Stimulated activated naive B cell treated with anti-CD40 and anti-IgM and Interleukin-4, amounts not matched to agents 10 μg/mL and 1 μg/mL and 100 μg/mL, for 72 hours (primary cell): ENCODE measurements at places on chromosomes 2 and 18.

DNA sequence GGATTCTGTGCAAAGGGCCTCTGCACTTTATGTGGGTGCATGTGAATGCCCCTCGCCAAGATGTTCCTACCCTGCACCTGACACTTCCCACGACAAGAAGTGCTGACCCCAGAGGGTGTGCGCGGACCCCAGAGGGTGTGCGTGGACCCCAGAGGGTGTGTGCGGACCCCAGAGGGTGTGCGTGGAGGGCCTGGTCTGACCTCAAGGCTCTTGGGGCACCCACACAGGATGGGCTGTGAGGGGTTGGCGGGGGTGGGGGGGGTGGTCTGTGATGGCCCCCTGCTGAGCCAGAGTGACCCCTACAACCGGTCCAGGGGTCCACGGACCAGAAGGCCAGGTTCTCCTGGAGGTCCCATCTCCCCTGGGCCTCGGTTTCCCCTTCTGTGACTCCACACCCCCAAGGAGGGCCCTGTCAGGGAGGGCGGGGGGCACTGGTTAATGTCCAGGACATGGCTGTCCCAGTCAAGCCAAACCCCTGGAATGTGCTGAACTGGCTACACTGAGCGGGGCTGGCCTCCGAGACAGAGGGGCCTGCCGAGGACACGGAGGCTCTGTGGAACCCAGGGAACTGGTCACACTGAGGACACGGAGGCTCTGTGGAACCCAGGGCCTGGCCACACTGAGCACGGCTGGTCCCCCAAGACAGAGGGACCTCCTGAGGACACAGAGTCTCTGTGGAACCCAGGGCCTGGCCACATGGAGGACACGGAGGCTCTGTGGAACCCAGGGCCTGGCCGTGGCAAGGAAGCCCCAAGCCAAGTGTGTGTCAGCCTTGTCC is 3.1 kb downstream of the NEU4 start:
- H3K27me3 ChIP-seq: peaks cover 15% of the 10 kb centered on the region
- DNase-seq: no peak
- peaks cover 13% of the 10 kb centered on the region for H3K4me1 ChIP-seq
- H3K4me3 ChIP-seq: no peak overlapping the region

DNA sequence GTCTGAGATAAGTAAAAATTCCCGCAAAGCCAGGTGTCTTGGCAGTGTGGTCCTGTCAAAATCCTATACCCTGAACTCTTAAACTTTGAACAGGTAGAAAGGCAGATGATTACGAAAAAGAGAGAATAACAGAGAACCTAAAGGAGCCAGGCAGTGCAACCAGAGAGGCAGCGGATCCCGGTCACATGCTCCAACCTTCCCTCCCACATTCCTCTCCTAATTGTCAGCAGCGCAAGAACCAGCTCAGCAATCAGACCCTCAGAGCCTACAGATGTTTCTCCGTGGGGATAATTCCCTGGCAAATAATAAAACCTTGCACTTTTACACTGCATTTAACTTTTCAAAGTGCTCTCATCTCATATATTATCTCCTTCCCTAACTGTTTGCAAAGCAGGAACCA is 124.8 kb downstream of the EPHA4 start:
- H3K27ac ChIP-seq: no peak overlapping the region
- no peak for DNase-seq
- peaks cover 19% of the 10 kb centered on the region for H3K4me1 ChIP-seq
- H3K27me3 ChIP-seq: no peaks in the 10 kb centered on the region
- no peaks in the 10 kb centered on the region for H3K36me3 ChIP-seq

DNA sequence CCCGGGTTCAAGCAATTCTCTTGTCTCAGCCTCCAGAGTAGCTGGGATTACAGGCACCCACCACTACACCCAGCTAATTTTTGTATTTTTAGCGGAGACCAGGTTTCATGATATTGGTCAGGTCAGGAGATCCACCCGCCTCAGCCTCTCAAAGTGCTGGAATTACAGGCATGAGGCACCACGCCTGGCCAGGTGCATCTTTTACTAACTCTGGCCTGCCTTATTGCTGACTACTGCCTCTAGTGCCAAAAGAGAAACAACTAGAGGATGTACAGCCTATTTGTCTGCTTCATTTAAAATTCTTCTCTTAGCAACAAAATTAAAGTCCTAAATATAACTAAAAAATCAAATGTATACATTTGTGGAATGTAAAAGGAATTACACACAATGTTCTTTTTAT is 115.4 kb downstream of the BMPR2 start:
- no peak for DNase-seq
- no peaks in the 10 kb centered on the region for H3K4me1 ChIP-seq
- no peak overlapping the region for H3K27ac ChIP-seq
- no peaks in the 10 kb centered on the region for H3K36me3 ChIP-seq

- no peak overlapping the region for H3K27ac ChIP-seq
- peaks cover 68% of the 10 kb centered on the region for H3K36me3 ChIP-seq
- DNase-seq: no peak
Measured at GRCh38 chr2:224847961-224848850, 132.0 kb upstream of the CCDC195 start.

DNA sequence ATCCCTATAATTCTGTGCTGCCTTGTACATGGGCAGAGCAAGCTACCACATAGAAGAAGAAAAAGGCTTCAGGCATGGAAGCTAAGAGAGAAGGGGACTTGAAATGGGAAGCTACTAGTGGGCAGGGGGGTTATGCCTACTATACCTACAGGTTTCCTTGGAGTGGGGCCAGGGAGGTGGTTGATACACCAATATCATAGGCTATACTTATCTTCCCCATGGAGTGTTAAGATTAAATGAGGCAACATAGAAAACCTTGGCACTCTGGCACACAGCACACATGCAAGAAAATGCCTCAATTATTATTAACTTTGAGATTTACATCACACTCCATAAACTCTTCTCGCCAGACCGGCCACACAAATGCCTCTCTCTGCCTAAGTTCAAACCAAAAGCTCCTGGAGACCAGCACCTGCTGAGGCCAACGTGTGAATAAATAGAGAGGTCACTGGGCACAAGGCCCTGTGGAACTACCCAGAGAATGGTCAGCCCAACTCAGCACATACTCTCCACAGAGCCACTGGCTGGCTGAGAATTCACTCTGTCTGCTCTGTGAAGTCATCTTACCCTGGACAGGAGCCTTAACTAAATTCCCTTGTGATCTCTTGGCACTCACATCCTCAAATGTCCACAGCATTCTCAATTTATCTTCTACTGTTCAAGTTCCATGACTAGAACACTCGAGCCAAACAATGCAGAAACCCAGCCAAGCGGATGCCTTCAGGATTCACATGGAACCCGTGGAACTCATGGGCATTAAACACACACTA is 498.7 kb downstream of the BCL11A start:
- H3K4me1 ChIP-seq: peaks cover 28% of the 10 kb centered on the region
- H3K27me3 ChIP-seq: peaks cover 4% of the 10 kb centered on the region
- no peak overlapping the region for H3K27ac ChIP-seq
- DNase-seq: no peak
- H3K4me3 ChIP-seq: no peak overlapping the region
- H3K36me3 ChIP-seq: no peaks in the 10 kb centered on the region

DNA sequence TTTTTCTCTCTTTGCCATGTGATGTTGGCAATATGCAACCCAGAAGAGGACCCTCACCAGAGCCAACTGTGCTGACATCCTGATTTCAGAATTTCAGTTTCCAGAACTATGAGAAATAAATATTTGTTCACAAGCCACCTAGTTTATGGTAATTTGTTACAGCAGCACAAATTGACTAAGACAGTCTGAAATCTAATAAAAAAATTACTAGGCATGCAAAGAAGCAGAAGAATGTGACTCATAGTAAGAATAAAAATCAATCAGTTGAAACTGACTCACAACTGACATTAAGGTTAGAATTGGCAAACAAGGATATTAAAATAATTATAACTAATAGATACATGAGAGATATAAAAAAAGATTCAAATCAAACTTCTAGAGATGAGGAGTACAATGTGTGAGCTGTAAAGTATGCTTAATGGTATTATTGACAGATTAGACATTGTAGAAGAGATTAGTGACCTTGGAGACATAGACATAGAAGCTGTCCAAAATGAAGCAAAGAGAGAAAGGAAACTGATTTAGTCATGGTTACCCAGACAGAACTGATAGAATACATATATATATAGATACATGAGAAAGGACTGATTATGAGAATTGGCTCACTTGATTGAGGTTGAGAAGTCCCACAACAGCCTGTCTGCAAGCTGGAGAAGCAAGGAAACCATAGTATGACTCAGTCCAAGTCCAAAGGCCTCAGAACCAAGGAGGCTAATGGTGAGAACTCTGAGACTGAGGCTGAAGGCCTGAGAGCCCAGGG is 27.8 kb upstream of the TTC39C start:
- H3K4me3 ChIP-seq: no peak overlapping the region
- no peaks in the 10 kb centered on the region for H3K27me3 ChIP-seq
- H3K27ac ChIP-seq: no peak overlapping the region
- no peak for DNase-seq

DNA sequence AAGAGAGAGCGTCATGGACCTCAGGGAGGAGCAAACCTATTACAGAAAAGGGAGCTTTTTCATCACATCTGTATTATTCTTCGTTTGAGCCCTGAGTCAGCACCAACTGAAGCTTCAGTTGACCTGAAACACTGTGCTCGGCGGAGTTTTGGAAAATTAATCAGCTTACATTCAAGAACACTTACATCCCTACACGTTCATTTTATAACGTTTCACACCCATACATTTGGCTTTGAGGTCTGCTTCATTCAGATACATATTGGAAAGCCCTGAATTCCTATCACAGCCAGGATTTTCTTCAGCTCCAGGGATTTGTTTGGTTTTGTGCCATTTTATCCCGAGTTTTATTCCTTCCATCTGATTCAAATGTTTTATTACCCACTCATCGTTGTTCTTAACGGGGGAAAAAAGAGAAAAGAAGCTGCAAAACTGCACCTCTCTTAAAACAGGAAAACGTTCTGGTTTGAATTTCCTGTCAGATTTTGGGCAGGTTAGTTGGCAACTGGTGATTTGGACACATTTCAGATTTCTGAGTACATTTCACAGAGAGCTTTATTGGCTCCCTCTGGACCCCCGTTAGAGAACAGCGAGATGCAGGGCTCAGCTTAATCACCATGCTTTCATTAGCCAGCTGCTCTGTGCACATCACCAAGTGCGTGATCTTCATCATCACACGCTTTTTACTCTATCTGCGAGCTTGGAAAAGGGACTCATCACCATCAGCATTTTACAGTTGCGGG is 88.8 kb downstream of the CDC42EP3 start:
- H3K4me3 ChIP-seq: no peak overlapping the region
- no peak overlapping the region for H3K27ac ChIP-seq
- peaks cover 4% of the 10 kb centered on the region for H3K36me3 ChIP-seq
- no peak for DNase-seq
- peaks cover 19% of the 10 kb centered on the region for H3K4me1 ChIP-seq

DNA sequence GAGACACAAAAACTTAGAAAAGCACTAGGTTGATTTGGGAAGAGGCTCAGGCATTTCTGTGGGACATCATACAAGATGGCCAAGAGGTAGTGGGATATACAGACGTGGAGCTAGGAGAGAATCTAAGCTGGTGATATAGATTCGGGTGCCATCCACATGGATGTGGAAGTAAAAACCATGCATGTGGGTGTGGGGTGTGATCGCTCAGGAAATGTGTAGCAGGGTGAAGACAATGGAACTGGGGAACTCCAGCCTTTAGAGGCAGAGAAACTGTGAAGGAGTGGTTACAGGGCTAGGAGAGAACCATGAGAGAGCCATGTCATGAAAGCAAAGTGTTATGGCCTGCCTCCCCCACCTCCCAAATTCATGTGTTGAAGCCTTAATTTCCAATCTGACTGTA is 43.0 kb upstream of the CTLA4 start:
- no peaks in the 10 kb centered on the region for H3K36me3 ChIP-seq
- no peak for DNase-seq
- H3K4me3 ChIP-seq: no peak overlapping the region
- no peak overlapping the region for H3K27ac ChIP-seq

- H3K4me3 ChIP-seq: no peak overlapping the region
- DNase-seq: no peak
- H3K27me3 ChIP-seq: peaks cover 19% of the 10 kb centered on the region
- H3K4me1 ChIP-seq: peaks cover under 1% of the 10 kb centered on the region
Measured at GRCh38 chr2:234641086-234641485, 144.2 kb upstream of the ARL4C start.

- no peak overlapping the region for H3K4me3 ChIP-seq
- H3K36me3 ChIP-seq: peaks cover 54% of the 10 kb centered on the region
Measured at GRCh38 chr2:26095758-26096157, 61.9 kb downstream of the RAB10 start.

DNA sequence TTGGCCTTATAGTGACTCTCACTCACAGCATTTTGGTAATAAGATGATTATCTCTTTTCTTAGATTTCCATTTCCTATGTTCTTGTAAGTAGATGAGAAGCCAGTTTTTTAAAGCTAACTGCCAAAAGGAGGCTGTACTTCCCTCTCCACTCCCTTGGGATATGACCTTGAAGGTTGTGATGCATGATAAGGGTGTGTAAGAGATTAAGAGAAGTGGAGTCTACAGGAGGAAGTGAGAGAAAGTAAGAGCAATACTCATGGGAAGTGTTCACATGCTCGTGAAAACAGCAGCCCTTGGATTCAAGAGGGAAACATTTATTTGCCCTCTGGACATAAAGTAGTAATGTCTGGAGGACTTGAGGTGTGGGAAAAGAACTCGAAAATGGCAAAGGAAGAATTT is 171.5 kb downstream of the EVA1A start:
- H3K27me3 ChIP-seq: peaks cover 4% of the 10 kb centered on the region
- no peaks in the 10 kb centered on the region for H3K36me3 ChIP-seq

DNA sequence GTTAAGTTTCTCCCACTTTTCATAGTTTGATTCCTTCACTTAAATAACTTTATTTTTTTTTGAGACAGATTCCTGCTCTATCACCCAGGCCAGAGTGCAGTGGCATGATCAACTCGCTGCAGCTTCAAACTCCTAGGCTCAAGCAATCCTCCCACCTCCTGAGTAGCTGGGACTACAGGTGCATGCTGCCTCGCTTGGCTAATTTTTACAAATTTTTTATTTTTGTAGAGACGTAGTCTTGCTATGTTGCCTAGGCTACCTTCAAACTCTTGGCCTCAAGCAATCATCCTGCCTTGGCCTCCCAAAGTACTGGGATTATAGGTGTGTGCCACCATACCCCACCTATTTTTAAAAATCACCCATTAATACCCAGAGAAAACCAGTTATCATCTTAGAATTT is 14.2 kb upstream of the WIPF1 start:
- peaks cover 98% of the 10 kb centered on the region for H3K4me1 ChIP-seq
- H3K27ac ChIP-seq: peak overlapping the region; percentile 97
- no peaks in the 10 kb centered on the region for H3K27me3 ChIP-seq
- no peak for DNase-seq

DNA sequence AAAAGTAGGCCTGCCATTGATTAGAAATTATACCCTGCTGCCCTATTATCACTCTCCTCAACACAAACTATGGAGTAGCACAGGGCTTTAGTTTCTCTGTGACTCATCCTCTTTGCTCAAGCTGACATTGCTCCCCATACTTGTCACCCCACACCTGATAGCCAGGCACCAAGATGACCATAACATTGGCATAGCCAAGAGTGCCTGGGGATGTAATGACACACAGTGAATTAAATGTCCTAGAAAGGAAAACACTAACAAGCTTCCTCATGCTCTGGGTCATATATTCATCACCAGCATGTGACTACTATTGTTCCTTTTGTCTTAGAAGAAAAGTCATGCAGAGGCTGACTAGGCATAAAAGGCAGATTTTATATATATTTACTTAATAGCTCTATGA is 137.8 kb upstream of the RND3 start:
- DNase-seq: no peak
- no peak overlapping the region for H3K4me3 ChIP-seq
- H3K27ac ChIP-seq: no peak overlapping the region
- H3K36me3 ChIP-seq: no peaks in the 10 kb centered on the region

GRCh38 chr2:152407204-152407721 is 72.3 kb downstream of the FMNL2 start:
- H3K4me1 ChIP-seq: peaks cover 35% of the 10 kb centered on the region
- DNase-seq: peak; percentile 1
- H3K4me3 ChIP-seq: peak overlapping the region; percentile 64
- H3K36me3 ChIP-seq: no peaks in the 10 kb centered on the region
